ENCODE measurements at places on chromosomes 1 and 21. TPM values are rescaled to one million over a fixed set of nuclear protein-coding genes. Genes with fewer than 3 reads are reported as not detected.

GRCh38 chr1:220420726-220421125 is 107.2 kb upstream of the MARK1 start:
- no peaks in the 10 kb centered on the region for H3K4me1 ChIP-seq
- no peaks in the 10 kb centered on the region for H3K36me3 ChIP-seq
- no peak overlapping the region for H3K27ac ChIP-seq
- H3K27me3 ChIP-seq, result no peaks in the 10 kb centered on the region
- no peak for DNase-seq

GRCh38 chr1:220708936-220709801 is 19.0 kb downstream of the C1orf115 start:
- no peaks in the 10 kb centered on the region for H3K27me3 ChIP-seq
- H3K4me3 ChIP-seq, result no peak overlapping the region
- no peak overlapping the region for H3K27ac ChIP-seq
- H3K4me1 ChIP-seq, result peaks cover 27% of the 10 kb centered on the region
- DNase-seq, result no peak
- no peaks in the 10 kb centered on the region for H3K36me3 ChIP-seq

- H3K4me3 ChIP-seq, result no peak overlapping the region
- DNase-seq, result no peak
- H3K36me3 ChIP-seq, result no peaks in the 10 kb centered on the region
- H3K27ac ChIP-seq, result no peak overlapping the region
- H3K4me1 ChIP-seq, result peaks cover 25% of the 10 kb centered on the region
- H3K27me3 ChIP-seq, result no peaks in the 10 kb centered on the region
These were observed 3.7 kb downstream of the SLC19A1 start for GRCh38 chr21:45538381-45539045.

- H3K27ac ChIP-seq, result peak overlapping the region; percentile 21
- H3K4me3 ChIP-seq, result no peak overlapping the region
- DNase-seq, result peak; percentile 49
- no peaks in the 10 kb centered on the region for H3K4me1 ChIP-seq
- H3K27me3 ChIP-seq, result no peaks in the 10 kb centered on the region
These were observed 196.9 kb upstream of the C8B start for GRCh38 chr1:57162607-57163261.

KCNJ15 gene
- polyA plus RNA-seq, result 0.15 TPM

ACADM gene
- 45.4 TPM for polyA plus RNA-seq

All from heart left ventricle (tissue), 16 donors.